ENCODE measurements at places on chromosomes 7 and 10.

GRCh38 chr10:128116187-128116586 is 10.0 kb downstream of the MKI67 start:
- no peak for DNase-seq

DNA sequence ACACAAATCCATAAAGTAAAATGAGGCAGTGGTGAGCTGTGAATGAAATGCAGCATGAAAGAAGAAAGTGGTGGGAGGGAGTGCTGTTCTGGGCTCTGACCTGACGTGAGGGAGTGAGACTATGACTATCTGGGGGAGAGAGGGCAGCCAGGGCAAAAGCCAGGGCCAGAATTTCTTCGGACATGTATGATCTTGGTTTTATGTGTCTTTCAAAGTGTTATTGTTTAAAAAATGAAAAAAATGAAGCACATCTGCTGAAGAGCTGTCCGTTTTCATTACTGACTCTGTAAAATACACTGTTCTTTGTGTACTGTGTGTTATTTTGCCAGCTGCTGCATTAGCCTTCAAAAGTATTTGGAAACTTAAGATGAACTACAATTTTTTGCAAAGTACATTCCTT is 70.2 kb upstream of the KLF14 start:
- no peak for DNase-seq

DNA sequence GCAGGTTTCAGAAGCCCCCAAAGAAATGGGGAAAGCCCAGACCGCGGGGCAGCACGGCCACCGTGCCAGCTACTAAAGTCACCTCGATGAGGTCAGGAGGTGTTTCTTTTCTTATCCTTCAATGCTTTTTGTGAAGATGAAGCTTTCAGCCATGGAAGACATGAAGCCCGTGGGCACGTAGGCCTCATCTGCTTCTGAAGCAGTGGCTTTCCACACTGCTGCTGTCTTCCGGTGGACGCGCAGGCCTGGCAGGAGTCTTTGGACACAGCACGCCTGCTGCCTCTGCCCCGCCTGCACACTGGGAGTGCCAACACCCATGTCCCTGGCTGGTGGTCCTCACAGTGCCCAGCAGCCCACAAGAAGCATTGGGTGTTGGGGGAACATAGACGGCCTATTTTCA is 185.5 kb downstream of the EBF3 start:
- no peak for DNase-seq

- no peak for DNase-seq
Observed at GRCh38 chr7:108452707-108453106, 3.5 kb downstream of the NRCAM start.

- DNase-seq: no peak
Observed at GRCh38 chr7:92824901-92825480, 11.4 kb downstream of the CDK6 start.

- no peak for DNase-seq
Observed at GRCh38 chr7:139038691-139039090, 2.8 kb upstream of the ZC3HAV1L start.

DNA sequence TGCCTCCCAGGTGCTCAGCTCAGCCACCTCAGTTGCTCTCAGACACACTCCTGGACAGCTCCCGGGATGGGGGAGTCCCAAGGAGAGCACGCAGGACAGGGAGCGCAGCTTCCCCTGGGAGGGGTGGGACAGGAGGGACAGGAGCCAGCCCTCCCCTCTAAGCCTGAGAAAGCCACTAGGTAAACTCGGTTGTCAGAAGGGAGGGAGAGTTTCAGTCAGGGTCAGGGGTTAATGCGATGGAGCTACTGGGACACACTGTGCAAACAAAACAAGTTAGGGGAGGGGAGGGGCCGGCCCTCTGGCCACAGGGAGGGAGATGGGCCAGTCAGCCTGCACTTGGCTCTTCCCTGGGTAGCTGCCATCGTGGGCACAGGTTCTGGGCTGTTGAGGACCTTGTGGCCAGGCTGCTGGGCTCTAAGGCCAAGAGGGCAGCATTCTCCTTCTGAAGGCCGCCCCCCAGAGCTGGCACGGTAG is 31.1 kb downstream of the KAZALD1 start:
- no peak for DNase-seq
